ENCODE measurements at places on chromosomes 1 and 21.

DNA sequence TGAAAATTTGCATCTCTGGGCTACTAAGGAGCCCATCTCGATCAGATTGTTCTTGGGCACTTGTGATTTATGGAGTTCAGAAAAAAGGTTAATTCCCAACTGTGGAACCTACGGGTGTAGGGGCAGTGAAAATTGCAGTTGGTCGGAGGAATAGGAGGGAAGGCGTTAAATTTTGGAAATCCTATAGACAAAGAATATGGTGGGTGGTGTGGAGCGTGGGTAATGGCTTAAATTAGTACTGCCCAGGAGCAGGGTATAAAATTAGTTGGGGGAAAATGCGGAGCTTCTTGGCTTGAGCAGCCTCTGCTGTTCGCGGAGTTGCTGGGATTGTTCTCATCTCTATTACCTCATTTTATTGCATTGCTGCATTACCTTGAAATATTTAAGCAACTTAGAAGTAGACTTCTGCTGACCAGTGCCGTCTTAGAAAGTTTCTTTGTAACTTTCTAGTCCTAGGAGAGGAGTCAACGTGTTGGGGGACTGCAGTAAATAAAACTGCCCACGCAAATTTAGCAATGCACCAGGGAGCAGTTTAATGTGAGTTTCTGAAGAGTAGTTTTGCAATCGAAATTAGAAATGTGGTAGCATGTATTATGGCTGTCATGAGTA, 514 bp downstream of the S1PR1 start:
- no peak for DNase-seq

GRCh38 chr1:145845144-145845513, 301 bp upstream of the NUDT17 start:
- DNase-seq: no peak

DNA sequence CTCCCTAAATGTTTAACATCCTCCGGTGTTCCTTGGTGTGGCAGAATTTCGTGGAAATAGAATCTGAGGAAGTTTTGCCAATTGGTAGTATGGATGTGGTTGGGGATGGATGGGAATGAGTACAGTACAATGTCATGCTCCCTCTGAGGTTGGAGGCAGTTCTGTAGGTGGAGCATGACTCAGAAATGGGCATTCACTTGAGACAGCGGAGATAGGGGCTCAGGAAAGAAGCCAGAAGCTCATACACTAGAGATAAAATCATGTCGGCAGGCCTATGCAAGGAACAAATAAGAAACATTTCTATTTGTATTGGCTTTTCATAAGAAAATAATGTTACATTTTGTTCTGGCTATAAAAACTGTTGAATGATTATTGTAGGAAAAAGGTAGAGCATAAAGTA, 196.0 kb downstream of the URB2 start:
- no peak for DNase-seq

GRCh38 chr1:209062863-209063262, 520.7 kb upstream of the CAMK1G start:
- DNase-seq: no peak

GRCh38 chr21:38266732-38267131, 9.9 kb downstream of the KCNJ15 start:
- no peak for DNase-seq

- DNase-seq: no peak
Observed at GRCh38 chr1:54273092-54273794, 73.3 kb downstream of the MRPL37 start.

DNA sequence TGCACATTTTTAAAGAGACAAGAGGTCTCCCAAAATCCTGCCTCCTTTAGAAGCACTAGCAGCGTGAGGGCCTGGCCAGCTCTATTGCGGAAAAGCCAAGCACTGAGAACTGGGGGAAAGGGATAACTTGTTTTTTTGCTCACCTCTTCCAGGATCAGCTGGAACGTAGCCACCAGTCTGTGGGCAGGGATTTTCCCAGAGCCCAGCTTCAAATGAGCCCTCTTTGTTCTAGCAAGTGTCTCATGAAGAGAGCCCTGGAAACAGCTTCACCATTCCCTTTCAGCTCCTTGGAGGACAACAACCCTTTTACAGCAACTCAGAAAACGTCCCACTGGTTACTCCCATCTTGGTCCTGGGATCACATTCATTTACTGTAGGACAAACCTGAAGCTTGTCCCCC, 195.4 kb downstream of the LMX1A start:
- DNase-seq: no peak

GRCh38 chr1:77961392-77961791, 17.5 kb downstream of the FUBP1 start:
- DNase-seq: no peak

- DNase-seq: no peak
Observed at GRCh38 chr1:203629507-203630082, 3.0 kb downstream of the ATP2B4 start.

- no peak for DNase-seq
Observed at GRCh38 chr1:18575620-18576019, 55.0 kb upstream of the PAX7 start.

- DNase-seq: no peak
Observed at GRCh38 chr1:192491804-192492554, 83.6 kb upstream of the RGS1 start.

- no peak for DNase-seq
Observed at GRCh38 chr1:40989066-40989465, 9.6 kb downstream of the CTPS1 start.

Measured in esophagus squamous epithelium (tissue), 5 donors.